ENCODE measurements at places on chromosomes 4 and X.

- DNase-seq, result no peak
Measured at GRCh38 chr4:125091-125771, 930 bp downstream of the ZNF718 start.

GRCh38 chrX:11319806-11320520 is 26.8 kb downstream of the AMELX start:
- no peak for DNase-seq

GRCh38 chr4:71020611-71021010 is 27.2 kb downstream of the DCK start:
- DNase-seq, result no peak

DNA sequence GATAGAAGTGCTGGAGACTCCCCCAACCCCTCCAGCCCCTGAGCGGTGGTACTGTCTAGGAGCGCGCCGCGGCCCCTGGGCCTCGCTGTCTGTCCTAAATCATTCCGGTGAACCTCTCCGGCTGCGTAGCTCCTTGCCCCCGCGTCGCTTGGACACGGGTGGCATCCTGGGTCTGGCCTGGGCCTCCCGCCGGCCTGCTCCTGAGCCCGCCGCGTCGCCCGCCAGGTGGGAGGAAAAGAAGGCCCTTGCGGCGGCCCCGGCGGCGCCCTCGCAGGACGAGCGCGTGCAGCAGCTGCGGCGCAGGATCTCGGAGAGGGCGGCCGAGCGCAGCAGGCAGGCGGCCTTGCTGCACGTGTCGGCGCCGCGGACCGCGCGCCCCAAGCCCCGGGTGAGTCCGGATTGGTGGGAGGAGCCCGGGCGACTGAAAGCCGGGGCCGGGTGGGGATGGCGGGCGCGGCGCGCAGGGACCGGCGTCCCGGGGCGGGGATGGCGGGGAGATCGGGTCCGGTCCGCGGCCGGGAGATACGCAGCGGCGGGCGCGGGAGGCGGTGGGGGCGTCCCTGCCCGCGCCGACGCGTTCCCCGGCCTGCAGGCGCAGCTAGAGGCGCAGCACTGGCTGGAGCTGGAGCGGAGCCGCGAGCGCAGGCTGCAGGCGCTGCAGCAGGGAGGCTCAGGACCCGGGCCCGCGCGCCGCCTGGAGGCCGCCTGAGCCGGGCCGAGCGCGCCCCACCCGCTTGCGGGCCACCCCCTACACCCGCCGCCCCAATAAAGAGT is 6.5 kb upstream of the RNF4 start:
- DNase-seq, result peak; percentile 41

- DNase-seq, result no peak
Measured at GRCh38 chr4:141802333-141802732, 165.9 kb downstream of the IL15 start.

DNA sequence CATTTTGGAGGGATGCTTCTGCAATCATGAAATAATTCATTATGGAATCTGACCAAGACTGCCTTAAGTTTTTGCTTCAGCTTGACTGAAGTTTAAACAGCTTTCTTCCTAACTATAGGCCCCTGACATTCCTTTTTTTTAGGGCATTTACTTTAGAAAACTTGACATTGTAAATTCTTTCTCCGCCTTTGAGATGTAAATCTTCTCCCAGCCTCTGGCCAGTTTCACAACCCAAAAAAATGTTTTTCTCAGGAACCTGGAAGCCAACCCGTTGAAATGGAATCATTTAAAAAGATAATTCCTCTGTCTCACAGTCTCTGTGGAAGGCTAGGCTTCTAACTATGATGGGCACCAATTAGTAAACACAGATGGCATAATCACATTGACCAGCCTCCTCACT is 710.4 kb upstream of the PABPC4L start:
- DNase-seq, result no peak

DNA sequence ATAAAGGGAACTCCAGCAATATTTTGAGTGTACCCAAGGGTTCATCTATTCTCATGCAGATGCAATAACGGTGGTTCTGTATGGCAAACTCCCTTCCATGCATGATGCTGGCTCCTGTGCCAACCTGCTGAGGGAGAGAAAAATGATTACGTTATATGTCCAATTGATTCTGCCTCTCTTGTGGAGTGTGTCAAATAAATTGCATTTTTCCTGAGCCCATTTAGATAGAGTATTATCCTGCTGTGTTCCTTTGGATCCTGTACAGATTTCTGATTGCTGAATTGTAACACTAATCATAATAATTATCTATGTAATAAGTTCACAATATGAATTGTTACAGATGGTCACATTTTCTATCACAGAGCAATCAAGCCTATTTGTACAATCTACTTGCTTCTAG is 821.7 kb downstream of the C4orf33 start:
- no peak for DNase-seq
